Stimulated activated CD4-positive, alpha-beta T cell treated with anti-CD3 and anti-CD28 coated beads, Interleukin-15, amount 100 ng/mL, for 1 hour (primary cell): ENCODE measurements at places on chromosomes 5 and 9.

DNA sequence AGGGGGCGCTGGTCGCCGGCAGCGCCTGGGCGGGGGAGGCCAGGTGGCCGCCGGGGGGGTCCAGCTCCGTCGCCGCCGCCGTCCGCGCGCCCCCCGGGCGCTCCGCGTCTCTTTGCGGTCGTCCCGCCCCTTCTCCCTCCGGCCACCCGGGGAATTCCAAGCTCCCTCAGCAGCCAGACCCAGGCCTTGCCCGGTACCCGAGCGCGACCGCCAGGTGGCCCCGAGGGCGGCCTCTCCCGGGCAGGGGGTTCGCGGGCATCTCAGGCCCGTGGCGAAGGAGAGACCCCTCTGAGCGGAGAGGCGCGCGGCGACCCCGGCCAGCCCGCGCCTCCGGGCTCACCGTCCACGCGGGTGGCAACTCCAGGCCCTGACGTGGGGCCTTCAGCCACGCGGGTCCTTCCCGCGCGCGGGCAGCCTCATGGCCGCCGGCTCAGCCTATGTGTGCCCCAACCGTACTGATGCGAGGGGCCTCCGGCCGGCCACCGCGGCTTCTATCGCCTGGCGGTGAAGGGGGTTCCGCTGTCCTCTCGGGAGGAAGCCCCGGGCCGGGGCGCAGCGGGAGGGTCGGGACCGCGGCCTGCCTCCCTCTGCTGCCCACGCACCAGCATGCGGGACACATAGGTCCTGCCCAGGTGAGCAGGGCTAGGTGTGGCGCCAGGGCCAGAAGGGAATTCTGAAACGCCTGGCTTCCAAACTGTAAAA lies 529 bp upstream of the NRARP start:
- DNase-seq: no peak

DNA sequence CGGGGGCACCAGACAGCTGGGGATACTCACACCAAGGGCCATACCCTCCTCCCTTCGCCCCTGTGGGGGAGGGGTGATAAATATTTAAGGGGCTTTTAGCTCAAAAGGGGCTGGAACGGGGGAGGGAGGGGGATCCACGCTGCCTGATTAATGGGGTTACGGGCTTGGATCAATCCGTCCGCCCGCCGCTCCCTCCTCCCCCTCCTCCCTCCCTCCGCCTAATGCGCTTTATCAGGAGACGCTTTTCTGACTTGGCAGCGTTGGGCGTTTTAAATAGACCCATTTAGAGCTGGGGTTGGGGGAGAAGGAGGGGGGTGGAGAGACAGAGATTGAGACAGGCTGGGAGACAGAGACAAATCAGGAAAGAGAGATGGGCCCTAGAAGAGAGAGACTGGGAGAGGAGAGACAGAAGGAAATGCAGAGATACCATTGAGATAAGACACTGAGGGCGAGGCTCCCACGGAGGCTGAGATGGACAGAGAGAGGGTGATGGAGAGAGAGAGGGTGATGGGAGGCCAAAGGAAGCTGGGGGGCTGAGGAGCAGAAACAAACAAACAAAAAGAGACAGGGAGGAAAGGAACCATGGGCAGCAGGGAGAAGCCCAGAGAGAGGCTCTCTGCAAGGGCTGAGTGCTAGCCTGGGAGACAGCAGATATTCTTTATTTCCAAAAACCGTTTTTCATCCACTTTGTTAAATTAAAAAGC lies 10.3 kb downstream of the CNTFR start:
- no peak for DNase-seq

- no peak for DNase-seq
Observed at GRCh38 chr5:131171276-131171810, 599 bp downstream of the LYRM7 start.

DNA sequence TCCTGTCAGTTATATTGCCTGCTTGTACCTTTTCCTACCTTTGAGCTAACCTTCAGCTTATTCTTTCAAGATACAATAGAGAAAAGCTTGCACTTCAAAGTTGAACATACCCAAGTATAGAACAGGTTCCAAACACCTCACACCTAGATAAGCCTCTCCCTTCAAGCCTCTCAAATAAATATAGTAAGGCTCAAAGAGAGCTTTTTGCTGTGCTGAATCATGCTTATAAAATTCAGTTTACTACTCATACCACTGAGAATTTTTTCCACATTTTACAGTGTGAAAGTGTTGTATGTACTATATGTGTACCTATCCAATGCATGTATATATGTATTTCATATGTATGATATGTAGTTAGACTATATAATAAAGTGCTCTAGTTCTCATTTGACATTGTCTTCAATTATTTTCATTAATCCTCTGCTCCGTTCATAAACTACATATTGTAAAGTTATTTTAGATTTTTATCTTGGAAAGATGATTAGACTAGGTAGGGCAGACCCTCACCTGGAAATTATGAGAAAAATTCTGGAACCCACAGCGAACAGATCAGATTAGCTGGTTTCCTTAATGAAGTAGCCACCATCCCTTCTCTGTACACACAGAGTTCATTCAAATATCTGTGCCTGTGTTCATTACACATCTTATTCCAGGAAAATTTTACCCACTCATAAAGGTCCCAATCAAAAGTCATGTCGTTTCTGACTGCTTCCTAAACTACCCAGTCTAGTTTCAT lies 149.2 kb upstream of the RGMB start:
- no peak for DNase-seq

DNA sequence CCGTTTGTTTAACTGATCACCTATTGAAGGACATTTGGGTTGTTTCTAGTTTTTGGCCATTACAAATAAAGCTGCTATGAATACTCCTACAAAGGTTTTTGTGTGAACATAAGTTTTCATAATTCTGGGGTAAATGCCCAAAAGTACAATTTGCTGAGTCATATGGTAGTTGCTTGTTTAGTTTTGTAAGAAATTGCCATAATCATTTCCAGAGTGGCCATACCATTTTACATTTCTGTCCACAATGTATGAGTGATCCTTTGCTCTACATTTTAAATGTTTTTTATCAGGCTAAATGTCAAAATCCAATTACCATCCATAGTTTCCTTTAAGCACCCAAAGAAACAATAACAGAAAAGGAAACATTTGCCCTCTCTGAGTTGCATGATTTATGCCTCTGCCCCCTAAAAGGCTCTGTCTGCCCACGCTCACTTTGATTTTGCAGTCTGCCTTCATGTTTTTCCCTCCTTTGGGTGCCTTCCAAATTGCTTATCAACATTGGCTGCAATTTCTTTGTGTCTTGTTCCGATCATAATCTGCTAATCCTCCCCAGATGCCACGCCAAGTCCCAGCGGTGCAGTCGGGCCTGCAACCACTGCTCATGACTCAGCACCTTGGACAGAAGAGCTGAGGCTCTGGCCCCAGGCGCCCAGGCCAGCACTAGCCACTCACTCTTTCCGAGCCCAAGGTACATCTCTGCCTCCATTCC lies 339.2 kb downstream of the PIK3R1 start:
- DNase-seq: no peak

DNA sequence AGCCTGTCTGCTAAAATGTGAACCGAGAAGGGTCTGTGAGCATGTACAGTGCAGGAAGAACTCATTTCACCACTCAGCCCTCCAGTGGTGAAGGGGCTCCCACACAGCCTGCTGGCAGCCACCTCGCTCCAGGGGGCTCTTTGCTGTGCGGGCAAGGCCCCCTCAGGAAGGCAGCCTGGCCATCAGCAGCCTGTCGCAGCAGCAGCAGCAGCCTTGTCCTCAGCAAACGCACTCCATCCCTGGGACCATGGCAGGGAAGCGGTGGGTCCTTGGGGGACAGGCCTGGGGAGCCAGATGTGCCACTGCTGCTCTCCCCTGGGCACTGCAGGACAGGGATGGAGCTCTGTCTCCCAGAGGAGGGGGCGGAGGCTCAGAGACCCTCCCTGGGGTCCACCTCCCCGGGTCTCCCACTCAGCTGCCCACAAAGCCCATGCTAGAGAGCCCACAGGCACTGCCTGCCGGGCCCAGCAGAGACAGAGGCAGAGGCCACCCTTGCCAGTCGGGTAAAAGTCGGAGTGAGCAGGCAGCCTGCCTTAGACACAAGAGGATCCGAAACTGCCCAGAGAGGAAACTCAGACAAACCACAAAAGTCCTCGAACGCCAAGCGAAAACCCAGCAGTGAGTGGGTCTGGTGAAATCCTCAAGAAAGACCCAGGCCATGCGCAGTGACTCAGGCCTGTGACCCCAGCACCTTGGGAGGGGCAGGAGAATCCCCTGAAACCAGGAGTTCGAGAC lies 8.0 kb downstream of the BRD3 start:
- no peak for DNase-seq

- DNase-seq: no peak
Observed at GRCh38 chr5:6659941-6660684, 26.9 kb downstream of the SRD5A1 start.

GRCh38 chr9:71814815-71815214 lies 46.5 kb upstream of the CEMIP2 start:
- DNase-seq: no peak

DNA sequence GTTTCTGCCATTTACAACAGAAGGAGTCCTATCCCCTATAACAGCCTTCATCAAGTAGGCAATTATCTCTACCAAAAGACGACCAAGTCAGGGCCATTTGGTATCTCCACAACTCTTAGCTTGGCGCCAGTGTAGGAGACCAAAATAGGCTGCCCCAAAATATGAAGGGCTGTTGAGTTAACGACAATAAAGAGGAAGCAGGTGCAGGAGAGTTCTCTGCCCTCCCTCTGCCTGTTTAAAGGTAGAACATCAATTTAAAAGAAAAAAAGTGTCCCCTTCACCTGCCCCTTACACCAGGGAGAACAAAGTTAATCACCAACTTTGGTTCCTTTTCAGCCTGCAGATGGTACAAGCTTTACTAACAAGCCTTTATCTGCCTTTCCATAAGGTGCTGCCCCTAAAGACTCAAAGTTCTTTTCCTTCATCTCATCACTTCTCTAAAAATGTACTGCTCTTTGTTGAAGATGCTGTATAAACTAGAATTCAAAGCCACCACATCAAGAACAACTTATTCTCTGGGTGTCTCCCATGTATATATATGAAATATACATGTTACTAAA lies 33.3 kb downstream of the PPP1R2B start:
- no peak for DNase-seq

GRCh38 chr5:117131048-117131679 lies 556.5 kb upstream of the SEMA6A start:
- no peak for DNase-seq

- DNase-seq: no peak
Observed at GRCh38 chr9:88258024-88258423, 119.7 kb upstream of the SPATA31C2 start.
